ENCODE measurements at places on chromosomes 6 and 20.

GRCh38 chr6:119340796-119341487 lies 8.6 kb downstream of the MAN1A1 start:
- DNase-seq: no peak

GRCh38 chr6:109768485-109768884 lies 77.4 kb downstream of the FIG4 start:
- DNase-seq: no peak

DNA sequence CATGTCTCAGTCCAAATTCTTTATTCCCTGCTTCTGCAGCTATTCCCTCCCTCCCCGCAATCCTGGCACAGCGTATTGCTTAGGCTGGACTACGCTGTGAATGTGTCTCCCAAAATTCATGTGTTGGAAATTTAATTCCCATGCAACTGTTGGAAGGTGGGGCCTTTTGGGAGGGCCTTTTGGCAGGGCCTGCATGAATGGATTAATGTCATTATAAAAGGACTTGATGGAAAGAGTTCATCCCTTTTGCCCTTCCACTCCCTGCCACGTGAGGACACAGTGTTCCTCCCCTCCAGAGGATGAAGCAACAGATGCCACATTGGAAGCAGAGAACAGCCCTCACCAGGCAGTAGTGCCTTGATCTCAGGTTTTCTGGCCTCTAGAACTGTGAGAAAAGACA lies 20.4 kb upstream of the NOTCH4 start:
- DNase-seq: no peak

DNA sequence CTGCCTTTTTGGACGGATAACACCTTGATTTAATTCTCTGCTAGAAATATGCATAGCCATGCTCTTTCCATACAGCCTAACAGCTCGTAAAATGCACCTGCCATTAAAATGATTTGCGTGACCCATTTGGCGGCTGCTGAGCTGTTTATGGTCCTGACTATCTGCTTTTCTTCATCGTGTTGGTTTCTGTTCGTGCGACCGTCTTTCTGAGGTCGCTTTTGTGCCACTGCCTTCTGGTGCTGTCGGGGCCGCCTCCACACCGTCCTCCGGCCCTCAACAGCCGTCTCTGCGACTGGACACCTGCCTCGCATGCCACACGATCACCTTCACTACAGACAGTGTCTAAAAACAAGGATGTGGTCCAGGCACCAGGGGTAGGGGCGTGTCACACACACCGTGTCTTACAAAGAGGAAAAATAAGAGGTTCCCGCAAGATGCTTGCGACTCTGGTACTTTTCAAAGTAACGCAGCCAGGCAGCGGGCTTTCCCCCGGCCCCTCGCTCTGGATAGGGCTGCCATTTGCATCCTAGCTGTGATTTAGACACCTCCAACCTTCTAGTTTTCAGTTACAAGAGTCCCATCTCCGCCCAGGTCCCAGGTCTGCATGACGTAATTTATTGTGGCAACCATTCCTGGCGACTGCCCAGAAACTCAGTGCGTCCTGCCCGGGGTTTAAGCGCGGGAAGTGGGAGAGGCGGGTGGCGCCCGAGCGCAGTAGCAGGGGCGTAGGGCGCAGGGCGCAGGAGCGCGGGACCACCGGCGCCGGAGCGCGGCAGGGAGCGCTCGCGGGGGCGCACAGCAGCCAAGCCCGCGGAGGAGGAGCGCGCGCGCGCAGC lies at the start of gene STMND1:
TSS of gene STMND1 (plus strand) at position 629 of the 836 bp plus-strand sequence. CDS start 208 bp downstream, outside the sequence.
- no peak for DNase-seq

DNA sequence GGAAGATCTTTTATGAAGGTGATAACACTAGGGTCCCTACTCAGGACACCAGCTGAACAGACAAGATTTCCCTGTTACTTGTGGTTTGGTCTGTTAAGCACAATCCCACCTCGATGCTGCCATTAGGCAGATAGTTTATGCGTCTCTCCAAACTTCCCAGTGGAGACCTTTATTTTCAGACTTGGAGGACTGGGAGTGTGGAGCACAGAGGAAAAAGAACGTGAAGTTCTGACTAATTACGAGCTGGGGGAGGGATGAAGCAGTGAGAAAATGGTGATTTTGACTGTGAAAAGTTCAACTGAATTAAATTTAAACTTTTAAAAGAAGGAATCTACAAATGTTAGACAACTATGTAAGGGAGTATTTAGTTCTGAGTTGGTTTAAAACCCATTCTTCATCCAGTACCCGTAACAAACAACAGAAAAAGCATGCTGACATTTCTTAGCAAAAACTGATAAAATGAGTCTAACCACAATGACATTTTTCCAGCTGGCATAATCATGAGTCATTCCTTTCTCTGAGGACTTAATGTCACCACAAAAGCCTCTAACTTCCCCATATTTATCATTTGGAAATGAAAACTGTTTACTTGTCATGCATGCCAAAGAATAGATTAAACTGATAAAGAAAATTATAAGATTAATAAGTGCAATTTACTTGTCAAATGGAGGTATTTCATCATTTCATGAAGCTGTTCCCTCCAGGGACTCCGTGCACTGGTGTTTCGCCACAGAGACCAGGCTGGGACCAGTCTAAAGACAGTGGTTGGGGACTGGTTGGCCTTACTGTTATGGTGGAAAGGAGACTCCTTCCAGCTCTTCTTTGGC lies 113.3 kb upstream of the SSTR4 start:
- no peak for DNase-seq

GRCh38 chr20:40313730-40314129 lies 375.3 kb downstream of the MAFB start:
- no peak for DNase-seq

GRCh38 chr6:25218346-25218745 lies 60.8 kb upstream of the CARMIL1 start:
- no peak for DNase-seq
